ENCODE measurements at places on chromosomes 3 and 15.

DNA sequence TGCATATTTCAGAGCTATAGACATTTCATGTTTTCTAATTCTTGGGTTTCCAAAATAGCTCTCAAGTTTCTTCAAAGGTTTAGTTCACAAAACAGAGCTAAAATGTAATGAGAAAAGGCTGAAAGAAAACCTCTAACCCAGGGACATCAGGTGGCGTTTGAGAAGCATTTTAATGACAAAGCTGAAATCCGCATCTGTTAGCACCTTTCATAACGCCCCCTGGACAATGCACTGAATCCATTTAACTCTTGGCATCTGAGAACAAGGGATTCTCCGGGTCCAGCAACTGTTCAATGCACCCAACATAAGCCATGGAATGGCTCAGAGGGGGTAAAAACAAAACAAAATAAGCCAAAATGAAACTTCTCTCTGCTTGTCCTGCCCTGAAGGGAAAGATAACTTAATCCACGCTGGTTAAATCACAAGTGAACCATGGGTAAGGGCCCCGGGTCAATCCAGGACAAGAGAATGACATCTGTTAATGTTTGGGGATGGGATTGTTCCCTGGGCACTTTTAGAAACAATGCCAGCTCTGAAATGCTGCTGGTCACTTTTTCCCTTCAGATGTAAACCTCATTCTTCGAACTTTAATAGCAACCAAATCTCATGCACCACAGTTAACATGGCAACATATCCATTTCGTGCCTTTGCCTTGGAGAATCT lies 466.2 kb upstream of the ADAMTS9 start:
- no peak for DNase-seq

GRCh38 chr15:71752604-71753289 lies 57.6 kb upstream of the NR2E3 start:
- no peak for DNase-seq

GRCh38 chr3:123993818-123994217 lies 1.9 kb upstream of the ROPN1 start:
- DNase-seq: no peak

DNA sequence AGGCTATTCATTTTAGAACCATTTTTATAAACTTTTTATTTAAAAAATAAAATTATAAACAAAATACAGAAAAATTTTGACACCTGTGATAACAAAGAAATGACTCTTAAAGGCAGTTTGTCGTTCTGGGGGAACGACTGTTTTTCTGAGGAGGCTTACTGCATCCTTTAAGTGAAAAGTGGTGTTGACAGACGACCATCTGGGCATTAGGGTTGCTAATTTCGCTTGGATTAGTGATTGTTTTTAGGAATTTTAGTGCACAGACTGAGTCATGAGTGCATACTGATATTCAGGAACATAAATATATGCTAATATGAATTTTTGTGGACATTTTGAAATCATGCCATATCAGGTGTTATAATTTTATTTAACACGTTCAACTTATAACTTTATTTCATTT lies 28.5 kb downstream of the OSTN start:
- DNase-seq: no peak

GRCh38 chr3:123757281-123757940 lies 126.7 kb downstream of the MYLK start:
- peak; percentile 77 for DNase-seq

DNA sequence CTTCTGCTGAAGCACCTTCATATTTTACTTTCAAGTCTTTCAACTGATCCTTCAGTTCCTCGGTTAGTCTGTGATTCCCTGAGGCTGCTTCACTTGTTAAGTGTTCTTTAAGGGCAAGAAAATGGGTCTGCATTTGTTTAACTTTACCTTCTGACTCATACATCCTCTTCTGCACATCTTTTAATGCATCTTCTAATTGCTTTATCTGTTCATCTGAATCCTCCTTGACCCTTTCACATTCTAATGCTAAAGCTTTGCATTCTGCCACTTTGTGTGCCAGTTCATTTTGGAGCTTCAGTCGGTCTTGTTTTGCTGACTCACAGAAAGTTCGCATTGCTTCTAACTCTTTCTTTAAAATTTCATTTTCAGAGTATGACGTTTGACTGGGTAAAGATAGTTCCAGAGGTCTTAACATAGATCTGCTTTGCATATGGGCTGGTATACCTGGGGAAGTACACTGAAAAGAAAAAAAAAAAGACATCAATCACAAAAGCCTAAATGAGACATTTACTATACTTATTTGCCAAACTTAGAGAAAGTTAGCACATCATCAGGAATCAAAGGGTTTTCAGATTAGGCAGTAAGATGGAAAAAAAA lies 94.3 kb downstream of the UACA start:
- no peak for DNase-seq

- no peak for DNase-seq
These were observed 76.4 kb upstream of the TMEM158 start for GRCh38 chr3:45302470-45302869.

DNA sequence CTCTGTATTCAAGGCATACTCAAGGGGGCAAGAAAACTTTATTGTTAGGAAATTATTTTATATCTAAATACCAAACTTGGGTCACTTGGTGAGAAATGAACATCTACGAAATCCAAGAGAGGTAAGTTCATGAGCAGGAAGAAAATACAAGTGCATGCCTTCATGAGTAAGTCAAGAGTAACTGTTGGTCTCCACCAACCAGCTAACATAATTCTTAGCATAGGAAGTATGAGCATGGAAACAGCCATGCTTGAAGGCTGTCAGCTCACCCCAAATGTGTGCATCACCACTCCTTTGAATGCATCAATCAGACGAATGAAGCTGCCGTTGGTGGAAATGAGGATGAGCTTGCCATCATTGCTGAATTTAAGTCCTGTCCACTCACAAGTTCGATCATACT lies 13.9 kb downstream of the PPM1M start:
- no peak for DNase-seq

GRCh38 chr3:25558121-25558520 lies 106.6 kb downstream of the TOP2B start:
- DNase-seq: no peak

GRCh38 chr15:89205991-89206585 lies 15.3 kb downstream of the RLBP1 start:
- no peak for DNase-seq

DNA sequence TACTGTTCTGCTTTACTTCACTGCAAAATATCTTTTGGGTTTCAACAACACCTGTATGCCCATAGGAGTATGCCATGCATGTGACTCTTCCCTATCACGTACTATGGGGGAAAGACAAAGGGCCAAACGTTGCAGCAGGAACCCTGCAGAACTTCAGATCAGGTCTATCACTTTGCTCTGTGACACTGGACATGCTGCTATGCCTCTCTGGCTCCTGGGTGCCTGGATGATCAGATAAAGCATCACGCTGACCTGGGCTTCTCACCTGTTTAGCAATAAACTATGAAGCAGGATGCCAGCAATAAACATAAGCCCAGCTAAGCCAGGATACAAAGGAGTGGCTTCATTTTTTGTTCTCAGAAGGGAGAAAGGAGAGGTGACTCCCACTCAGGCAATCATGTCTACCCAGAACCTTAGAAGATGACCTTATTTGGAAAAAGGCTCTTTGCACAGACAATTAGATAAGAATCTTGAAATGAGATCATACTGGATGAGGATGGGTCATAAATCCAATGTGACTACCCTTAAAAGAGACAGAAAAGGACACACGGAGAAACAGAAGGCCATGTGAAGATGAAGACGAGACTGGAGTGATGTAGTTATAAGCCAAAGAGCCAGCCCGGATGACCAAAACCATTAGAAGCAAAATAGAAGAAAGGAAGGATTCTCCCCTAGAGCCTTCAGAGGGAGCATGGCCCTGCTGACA lies 19.3 kb downstream of the POMGNT2 start:
- no peak for DNase-seq

GRCh38 chr15:36924034-36924433 lies 176.3 kb downstream of the MEIS2 start:
- DNase-seq: no peak

- DNase-seq: no peak
These were observed 324.3 kb downstream of the CHST2 start for GRCh38 chr3:143443851-143444331.

- no peak for DNase-seq
These were observed 329.3 kb downstream of the TBL1XR1 start for GRCh38 chr3:176867681-176868663.

GRCh38 chr3:195260280-195260905 lies 10.6 kb downstream of the XXYLT1 start:
- no peak for DNase-seq

DNA sequence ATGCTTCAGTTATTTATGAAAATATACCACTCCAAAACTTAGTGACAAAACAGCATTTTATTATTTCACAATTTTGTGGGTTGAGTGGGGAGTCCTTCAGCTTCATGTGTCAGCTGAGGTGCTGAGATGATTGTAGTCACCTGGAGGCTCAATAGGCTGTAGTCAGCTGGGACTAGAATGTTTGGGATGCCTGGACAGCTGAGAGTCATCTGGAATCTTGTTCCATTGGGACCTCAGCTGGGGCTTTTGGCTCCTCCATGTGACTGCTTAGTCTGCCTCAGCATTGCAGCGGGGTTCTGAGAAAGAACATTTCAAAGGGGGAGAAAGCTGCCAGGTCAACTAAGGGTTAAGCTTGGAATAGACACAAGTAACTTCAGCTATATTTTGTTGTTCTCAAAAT lies 13.4 kb downstream of the STT3B start:
- no peak for DNase-seq

- peak; percentile 7 for DNase-seq
These were observed 78.5 kb upstream of the SMAD3 start for GRCh38 chr15:66986951-66987350.

DNA sequence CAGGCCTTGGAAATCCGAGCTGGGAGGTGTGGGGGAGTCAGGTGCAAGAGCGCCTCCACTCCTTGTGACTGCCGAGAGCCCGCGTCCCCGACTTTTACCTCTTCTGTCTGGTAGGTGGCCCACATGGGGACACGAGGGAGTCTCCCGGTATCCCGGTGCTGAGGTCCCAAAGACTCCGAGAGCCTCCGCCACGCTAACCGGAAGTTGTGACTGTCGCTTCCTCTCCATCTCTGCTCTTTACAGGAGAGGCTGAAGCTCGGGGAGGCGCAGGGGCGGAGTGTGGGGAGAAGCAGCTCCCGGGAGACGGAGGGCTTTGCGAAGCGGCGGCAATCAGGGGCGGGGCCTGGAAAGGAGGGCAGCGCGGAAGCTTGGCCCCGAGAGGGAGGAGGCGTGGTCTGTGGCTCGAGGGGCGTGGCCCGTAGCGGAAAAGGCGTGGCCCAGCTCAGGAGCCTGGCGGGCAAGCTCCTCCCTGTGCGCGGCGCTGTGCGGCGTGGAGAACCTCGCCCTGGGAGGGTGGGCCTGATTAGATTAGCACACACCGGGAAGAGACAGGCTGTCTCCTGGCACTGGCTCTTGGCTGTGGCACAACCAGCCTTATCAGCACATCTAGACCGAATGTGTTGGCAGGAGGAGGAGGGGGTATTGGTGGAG lies 143.9 kb downstream of the GABRB3 start:
- DNase-seq: peak; percentile 44

- no peak for DNase-seq
These were observed 47.5 kb upstream of the FSIP1 start for GRCh38 chr15:39830166-39830565.

DNA sequence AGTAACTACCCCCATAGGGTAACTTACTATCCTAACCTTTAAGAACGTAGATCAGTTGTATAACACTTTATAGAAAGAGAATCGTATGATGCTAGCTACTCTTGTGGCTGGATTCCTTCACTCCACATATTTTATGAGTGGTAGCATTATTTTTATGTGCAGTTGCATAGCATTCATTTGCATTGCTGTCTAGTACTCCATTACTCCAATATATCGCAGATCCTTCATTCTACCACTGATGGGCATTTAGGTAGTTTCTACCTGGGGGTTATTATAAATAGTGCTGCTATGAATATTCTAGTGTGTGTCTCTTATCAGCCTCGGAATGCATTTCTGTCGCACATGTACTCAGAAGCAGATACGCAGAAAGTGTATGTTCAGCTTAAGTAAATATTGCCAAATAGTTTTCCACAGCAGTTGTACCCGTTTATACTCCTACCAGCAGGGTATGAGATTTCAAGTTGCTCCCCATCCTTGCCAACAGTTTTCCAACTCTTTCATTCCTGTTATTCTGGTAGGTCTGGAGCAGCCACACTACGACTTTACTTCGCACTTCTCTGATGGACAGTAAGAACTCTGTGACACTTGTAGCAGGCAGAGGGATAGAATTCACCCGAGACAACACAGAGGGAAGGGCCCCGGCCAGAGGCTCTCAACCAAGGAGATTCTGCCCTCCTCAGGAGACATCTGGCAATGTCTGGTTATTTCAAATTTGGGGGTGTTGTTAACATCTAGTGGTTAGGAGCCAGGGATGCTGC lies 9.8 kb upstream of the VGLL4 start:
- DNase-seq: no peak

DNA sequence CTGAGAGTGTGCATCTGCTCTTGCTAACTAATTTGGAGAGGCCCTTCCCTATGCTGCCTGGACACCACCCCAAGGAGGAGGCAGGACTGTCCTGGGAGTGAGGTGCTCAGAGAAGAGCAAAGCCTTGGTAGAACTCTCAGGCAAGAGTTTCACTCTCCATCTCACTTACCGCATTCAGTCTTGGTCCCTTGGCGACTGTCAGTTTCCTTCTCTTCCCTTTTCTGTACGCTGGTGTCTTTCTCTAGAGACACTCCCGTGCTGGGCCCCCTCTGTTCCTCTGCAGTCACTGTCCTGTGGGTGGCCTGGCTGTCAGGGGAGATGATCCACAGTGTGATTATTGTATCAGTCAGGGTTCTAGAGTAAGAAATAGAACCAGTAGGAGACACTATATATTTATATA lies 44.0 kb downstream of the IDH2 start:
- DNase-seq: no peak
